Activated CD4-positive, alpha-beta T cell treated with anti-CD3 and anti-CD28 coated beads for 36 hours (primary cell): ENCODE measurements at places on chromosomes 6 and 20. TPM values are rescaled to one million over a fixed set of nuclear protein-coding genes. Genes with fewer than 3 reads are reported as not detected.

- no peak for DNase-seq
Measured at GRCh38 chr20:40499391-40499790, 189.6 kb downstream of the MAFB start.

DNA sequence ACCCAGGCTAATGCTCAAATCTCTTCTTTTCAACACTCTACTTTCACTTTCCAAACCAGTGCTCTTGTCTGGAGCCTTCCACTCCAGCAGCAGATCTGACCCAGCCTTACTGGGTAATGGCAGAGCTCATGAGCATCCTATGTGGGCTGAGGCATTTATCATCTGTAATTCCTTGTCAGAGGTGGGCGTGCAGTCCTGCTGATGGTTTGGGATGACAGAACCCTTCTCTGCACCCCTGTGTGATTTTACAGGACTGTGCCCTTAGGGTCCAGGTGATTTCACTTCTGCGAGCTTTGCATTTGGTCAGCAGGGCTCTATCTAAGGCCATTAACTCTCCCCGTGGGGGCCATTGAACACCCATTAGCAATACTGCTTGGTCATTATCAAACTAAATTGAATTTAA, 55.4 kb downstream of the LAMA4 start:
- no peak for DNase-seq

DNA sequence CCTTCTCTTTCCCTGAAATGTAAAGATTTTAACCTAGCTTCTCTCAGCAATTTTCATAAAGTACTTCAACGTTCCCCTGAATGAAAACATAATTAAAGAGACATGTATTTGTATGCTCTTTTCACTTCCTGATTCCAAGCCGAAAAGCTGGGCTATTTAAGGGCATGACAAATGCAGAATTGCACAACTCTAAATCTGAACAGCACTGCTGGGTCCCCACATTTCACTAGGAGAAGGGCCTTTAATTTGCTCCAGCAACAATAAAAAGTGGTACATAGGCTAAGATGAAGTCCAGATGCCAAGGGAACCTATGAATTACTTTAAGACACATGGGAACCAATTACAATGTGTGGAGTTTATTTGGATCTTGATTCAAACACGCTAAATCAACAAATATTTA, 42.0 kb downstream of the IRAK1BP1 start:
- no peak for DNase-seq

- DNase-seq: no peak
Measured at GRCh38 chr20:63454731-63455567, 17.5 kb downstream of the KCNQ2 start.

DNA sequence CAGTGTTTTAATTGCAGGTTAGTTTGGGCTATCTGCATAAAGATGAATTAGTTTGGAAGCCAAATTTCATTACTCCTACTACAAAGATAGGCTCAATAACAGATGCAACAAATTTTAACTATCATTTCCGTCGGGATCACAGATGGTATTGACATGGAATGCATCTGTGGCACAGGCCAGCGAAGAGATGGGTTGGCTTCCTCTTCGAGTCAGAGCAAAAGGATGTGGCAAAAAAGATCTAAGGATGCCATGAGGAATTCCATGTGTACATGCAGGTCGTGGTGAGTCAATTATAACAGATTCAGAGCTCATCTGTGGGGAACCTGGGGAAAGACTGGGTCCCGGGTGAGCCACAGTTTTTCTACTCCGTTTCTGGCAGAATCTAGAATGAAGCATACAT, 83.0 kb upstream of the CITED2 start:
- DNase-seq: no peak

The SAMD3 gene
- total RNA-seq: 2.4 TPM

The CASS4 gene
- total RNA-seq: 5.6 TPM

DNA sequence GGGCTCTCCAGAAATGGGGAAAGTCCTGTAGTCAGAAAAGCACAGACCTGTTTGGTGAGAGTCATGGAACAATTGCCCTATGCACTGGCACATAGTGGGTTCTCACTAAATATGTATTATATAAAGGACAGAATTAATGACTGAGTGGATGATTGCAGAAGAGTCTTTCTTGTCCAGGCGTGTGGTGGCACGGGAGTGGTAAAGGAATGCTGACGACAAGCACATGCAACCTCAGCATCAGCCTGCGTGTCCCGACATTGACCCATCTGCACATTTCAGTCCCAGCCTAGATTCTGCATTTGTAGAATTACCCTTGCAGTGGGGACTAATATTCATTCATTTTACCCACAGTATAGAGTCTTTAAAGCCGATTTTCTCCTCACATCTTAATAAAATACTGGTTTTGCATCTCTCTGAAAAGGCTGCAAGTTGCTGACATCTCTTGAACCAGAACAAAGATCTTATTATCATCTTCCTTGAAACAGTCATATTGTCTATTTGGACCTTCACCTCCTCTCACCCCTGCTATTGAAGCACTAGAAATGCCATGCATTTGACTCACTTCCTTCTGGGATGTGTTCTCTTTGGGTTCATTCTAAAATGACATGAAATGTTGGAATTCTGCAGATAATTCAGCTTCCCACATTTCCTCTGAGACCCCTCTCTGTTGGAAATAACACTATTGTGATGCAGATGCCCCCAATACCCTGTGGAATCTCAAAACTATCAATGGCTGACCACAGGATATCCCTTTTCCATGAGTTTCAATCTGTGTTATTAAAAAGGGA, 883.6 kb upstream of the FLRT3 start:
- no peak for DNase-seq

DNA sequence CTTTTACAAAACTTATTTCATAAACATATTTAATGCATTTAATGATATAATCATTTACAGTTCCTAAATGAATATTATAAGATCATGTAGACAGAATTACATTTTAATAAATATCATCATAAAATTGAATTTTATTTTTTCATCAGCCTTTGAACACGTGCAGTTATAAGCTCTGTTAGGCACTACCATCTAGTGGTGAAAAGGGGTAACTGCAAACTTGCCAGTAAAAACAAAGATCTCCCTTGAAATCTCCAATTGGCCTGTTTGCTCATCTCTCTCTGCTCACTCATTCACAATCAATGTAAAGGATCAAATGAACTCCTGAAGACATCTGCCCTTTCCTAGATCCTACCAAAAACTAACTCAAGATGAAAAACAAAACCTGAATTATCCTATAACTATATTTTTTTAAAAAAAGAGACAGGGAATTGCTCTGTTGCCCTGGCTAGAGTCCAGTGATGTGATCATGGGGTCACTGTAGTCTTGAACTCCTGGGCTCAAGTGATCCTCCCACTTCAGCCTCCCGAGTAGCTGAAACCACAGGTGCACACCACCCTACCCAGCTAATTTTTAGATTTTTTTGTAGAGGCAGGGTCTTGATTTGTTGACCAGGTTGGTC, 31.7 kb downstream of the SAMHD1 start:
- DNase-seq: peak; percentile 35

GRCh38 chr6:156689656-156690055, 87.5 kb upstream of the ARID1B start:
- no peak for DNase-seq

DNA sequence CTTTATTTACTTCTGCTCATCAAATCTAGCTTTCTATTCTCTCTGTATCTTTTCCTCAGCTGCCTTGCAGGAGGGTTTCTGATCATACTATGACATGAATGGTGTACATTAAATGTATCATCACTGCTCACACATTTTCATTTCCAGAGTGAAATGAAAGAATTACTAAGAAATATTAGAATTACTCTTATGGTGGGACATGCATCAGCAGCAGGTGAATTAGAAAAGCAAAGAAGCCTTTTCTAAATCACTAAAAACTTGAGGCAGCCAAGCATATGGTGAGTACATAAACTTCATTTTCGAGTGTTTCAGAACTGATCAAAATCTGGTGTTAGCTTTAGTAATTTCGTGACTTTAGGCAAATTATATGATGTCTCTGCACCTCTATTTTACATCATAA, 23.6 kb downstream of the IL17A start:
- no peak for DNase-seq

The PAK5 gene
- not detected for total RNA-seq

DNA sequence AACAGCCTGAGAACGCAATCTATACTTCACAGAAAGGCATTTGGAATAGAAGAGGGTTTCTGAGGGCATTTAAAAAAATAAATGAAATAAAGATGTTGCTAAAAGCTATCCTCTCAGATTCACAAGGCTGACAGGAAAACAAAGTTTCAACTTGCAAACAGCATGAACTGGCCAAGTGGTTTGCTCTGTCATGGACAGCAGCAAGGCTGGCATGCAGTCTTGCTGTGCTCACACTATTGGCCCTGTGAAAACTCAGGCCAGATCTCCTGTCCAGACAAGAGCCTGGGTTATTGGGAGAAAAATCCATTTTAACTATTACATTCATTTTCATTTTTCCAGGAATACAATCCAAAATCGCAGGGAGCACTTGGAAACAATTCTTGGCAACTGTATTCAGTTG, 506.2 kb upstream of the SLC35B3 start:
- DNase-seq: no peak

GRCh38 chr20:37822141-37822601, 80.8 kb upstream of the VSTM2L start:
- DNase-seq: no peak
